ENCODE measurements at places on chromosomes 6 and 20.

DNA sequence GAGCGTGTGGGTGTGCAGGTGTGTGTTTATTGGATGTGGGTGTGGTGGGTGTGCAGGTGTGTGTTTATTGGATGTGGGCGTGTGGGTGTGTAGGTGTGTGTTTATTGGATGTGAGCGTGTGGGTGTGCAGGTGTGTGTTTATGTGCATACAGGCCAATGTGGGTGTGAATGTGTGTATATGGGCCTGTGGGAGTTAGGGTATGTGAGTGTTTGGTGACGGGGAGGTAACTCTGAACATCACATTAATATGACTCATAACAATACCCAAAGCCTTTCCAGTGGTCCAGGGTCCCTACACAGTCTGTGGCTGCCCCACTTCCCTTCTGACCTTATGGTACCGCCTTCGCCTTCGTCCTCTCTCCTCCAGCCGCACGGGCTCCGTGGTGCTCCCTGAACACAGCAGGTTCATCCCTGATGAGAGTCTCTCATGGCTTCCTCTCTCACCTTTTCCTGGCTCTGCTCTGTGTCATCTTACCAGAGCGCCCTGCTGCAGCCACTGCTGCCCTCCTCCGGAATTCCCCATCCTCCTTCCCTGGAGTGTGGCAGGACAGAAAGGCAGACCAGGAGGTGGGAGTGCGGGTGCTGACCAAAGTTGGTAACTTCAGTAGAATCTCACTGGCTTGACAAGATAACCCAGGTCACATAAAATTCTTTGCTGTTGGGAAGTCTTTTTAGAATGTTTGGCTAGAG, 80.0 kb downstream of the SLC2A10 start:
- DNase-seq, result no peak

GRCh38 chr20:62088258-62089127, 22.8 kb upstream of the TAF4 start:
- DNase-seq, result peak; percentile 52

DNA sequence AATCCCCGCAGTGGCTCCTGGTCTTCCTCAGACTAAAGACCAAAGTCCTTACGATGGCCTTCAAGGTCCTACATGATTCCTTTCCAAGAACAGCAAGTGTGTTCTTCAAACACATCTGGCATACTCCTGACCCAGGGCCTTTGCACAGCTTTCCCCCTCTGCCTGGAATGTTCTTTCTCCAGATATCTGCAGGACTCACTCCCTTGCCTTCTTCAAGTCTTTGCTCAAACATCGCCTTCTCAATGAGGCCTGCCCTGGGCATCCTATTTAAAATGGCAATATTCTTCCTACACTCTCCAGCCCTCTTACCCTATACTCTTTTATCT, 30.2 kb downstream of the VEGFA start:
- DNase-seq, result no peak

GRCh38 chr6:93341900-93342613, 77.3 kb downstream of the EPHA7 start:
- DNase-seq, result no peak

GRCh38 chr6:13579911-13580310, 5.5 kb downstream of the SIRT5 start:
- DNase-seq, result no peak

DNA sequence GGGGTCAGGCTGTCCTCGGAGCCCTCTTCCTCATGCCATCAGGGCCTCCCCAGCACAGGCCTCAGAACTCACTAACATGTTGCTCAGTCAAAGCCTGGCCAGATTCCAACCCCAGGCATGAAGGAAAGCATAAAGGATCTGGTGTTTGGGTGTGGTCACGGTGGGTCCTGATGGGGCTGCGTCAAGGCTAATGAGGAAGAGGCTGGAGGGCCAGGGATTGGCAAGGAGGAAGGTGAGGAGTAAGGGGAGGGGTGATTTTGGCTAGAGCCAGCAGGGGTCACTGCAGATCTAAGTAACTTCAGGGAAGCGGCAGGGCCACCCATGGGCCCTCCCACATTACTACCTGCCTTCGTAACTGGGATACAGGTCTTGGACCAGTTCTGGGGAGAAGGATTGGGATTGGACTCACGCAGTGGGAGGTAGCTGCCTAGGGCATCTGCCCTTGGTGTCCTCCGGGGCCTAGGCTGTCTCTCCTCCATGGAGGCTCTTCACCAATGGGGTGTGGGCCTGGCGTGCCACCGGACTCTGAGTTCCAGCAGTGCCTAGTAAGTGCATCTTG, 36.2 kb upstream of the MRPS18A start:
- DNase-seq, result peak; percentile 82

DNA sequence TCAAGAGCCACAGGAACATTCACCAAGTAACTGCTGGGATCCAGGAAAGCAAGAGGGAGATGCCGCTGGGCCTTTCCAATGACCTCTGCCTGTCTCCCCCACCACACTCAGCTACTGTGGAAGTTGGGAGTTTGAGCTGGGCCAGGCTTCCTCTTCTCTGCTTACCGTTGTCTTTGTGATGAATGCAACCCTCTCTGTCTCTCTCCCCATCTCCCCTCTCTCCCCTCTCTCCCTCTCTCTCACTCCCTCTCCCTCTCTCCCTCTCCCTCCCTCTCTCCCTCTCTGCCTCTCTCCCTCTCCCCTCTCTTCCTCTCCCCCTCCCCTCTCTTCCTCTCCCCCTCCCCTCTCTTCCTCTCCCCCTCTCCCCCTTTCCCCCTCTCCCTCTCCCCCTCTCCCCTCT, 54.8 kb downstream of the EDN3 start:
- no peak for DNase-seq

- DNase-seq, result no peak
Measured at GRCh38 chr6:134630508-134631121, 312.7 kb upstream of the SGK1 start.

GRCh38 chr20:25244976-25245375, 2.9 kb upstream of the PYGB start:
- no peak for DNase-seq
